ENCODE measurements at places on chromosomes 1 and 21. TPM values are rescaled to one million over a fixed set of nuclear protein-coding genes. Genes with fewer than 3 reads are reported as not detected.

GRCh38 chr1:53369034-53369750 is 41.3 kb upstream of the LRP8 start:
- H3K4me1 ChIP-seq, result no peaks in the 10 kb centered on the region
- peaks cover 2% of the 10 kb centered on the region for H3K27me3 ChIP-seq
- no peak overlapping the region for H3K27ac ChIP-seq

- no peaks in the 10 kb centered on the region for H3K36me3 ChIP-seq
- no peak overlapping the region for H3K4me3 ChIP-seq
These were observed 21.8 kb upstream of the COL9A2 start for GRCh38 chr1:40338745-40339419.

DNA sequence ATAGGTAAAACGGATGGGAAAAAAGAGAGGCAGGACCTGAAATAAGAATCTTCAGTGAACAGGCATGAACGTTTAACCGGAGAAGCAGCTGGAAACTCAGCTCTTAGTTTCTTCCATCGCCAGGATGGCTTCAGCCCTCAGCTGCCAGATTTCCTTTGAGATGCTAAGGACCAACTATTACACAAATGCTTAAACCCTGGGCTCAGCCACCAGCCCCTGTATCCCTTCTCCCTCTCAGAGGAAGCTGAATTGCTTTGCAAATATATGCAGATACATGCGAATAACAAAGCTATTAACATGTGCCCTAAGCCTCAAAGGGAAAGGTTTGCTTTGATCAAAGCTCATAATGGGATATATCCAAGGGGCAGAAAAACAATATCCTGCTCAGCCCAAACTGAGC is 515.1 kb downstream of the OMA1 start:
- no peak for DNase-seq
- no peak overlapping the region for H3K27ac ChIP-seq
- H3K4me1 ChIP-seq, result no peaks in the 10 kb centered on the region
- no peaks in the 10 kb centered on the region for H3K36me3 ChIP-seq

- no peak overlapping the region for H3K27ac ChIP-seq
- H3K4me3 ChIP-seq, result no peak overlapping the region
- H3K36me3 ChIP-seq, result no peaks in the 10 kb centered on the region
- DNase-seq, result no peak
These were observed 380.6 kb upstream of the NEGR1 start for GRCh38 chr1:72662918-72663317.

- no peak overlapping the region for H3K4me3 ChIP-seq
- no peak for DNase-seq
- no peaks in the 10 kb centered on the region for H3K36me3 ChIP-seq
- no peaks in the 10 kb centered on the region for H3K27me3 ChIP-seq
These were observed 27.2 kb upstream of the CAPZB start for GRCh38 chr1:19512545-19512944.

- H3K36me3 ChIP-seq, result peaks cover 95% of the 10 kb centered on the region
- no peaks in the 10 kb centered on the region for H3K27me3 ChIP-seq
These were observed 62.1 kb downstream of the TP53BP2 start for GRCh38 chr1:223783676-223784075.

DNA sequence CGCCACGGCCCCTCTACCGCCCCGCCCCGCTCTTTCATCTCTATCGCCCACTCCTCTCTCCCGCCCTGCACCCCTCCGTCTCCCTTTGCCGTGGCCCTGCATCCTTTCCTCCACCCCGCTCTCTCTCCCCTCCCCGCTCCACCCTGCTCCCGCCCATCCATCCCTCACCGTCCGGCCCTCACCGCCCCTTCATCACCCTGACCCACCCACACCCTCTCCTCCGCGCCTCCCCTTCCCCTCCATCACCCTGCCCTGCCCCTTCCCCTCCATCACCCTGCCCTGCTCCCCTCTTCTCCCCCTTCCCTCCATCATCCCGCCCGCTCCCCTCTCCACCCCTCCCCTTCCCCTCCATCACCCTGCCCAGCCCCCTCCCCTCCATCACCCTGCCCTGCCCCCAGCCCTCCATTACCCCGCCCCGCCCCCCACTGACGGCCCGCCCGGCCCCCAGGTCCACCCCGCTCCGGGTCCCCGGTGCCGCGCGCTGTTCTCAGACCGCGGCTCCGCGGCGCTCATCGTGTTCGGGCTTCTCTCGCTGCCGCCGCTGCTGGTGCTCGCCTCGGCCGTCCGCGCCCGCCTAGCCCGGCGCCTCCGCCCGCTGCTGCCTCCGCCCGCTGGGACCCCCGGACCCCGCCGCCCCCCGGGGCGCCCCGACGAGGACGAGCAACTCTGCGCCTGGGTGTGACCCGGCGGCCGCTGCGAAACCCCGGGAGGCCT is 6.2 kb upstream of the ANKRD65 start:
- DNase-seq, result no peak
- H3K4me3 ChIP-seq, result peak overlapping the region; percentile 52
- no peak overlapping the region for H3K27ac ChIP-seq
- H3K4me1 ChIP-seq, result peaks cover 16% of the 10 kb centered on the region
- H3K27me3 ChIP-seq, result peaks cover 13% of the 10 kb centered on the region
- no peaks in the 10 kb centered on the region for H3K36me3 ChIP-seq

DNA sequence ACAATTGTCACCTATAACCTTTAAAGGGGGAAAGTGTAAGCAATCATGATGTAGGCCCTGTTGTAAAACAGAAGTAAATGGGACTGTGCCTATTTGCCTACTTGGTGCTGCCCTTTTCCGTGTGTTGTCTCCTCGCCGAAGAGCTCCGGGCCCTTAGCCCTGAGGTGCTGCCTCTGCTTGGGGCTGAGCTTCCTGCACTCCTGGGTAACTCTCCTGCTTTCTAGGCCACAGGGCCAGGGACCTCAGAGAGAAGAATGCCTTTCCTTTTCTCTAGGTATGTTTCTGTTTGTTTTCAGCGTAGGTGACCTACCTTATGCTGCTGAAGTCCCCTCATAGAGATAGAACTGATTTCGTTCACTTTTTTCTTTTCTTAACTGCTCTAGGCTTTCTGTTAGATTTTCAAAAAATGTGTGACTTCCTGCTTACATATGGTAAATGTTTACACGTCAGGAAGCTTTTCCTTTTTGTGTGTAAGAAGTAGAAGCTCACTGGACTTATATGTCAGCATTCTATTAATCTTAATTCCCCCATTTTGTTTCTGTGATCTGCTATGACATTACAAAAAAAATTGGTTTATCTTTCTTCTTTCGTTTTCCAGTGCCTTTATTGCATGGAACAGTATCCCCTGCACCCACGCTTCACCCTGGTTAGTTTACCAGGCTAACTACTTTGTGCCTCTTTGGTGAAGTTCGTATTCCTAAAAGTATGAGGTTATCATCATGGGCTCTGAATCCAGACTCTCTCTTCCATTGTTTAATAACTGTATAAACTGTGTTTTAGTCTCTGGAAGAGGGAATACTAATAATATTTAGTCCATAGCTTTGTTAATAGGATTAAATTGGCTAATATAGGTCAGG is 61.7 kb downstream of the ITSN1 start:
- H3K4me3 ChIP-seq, result peak overlapping the region; percentile 13
- DNase-seq, result no peak
- H3K36me3 ChIP-seq, result no peaks in the 10 kb centered on the region
- no peak overlapping the region for H3K27ac ChIP-seq
- no peaks in the 10 kb centered on the region for H3K4me1 ChIP-seq
- no peaks in the 10 kb centered on the region for H3K27me3 ChIP-seq

DNA sequence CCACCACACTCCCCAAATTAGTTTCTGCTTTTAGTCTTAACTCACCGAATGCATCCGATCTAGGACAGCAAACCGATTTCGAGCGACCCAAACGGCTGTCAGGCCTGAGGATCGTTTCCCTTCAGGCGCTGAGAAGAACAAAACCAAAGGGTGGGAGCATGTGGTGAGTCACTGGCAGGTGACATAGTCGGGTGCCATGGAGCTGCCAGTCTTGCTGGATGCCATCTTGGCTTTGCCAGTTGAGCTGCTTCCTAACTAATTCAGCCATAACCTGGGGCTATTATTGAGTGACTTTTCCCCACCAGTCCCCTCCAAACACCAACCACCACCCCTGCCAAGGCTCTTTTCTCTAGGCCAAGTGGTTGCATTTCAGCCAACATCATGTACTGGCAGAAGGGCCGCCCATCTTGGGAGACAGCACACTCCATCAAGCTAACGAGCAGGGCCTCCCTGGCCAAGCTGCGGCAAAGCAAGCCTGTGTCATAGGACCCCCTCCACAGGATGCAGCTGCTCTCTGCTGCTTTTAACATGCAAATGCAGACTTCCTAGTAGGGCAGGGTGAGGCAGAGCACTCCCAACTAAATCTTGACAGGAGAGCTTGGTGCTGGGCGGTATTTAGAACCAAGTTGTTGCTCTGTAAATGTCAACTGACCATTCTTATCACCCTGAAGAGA is 22.3 kb upstream of the PEX19 start:
- no peak overlapping the region for H3K27ac ChIP-seq
- no peak for DNase-seq
- H3K36me3 ChIP-seq, result peaks cover 27% of the 10 kb centered on the region
- no peak overlapping the region for H3K4me3 ChIP-seq

GRCh38 chr1:113517983-113518382 is 127.7 kb downstream of the MAGI3 start:
- H3K36me3 ChIP-seq, result no peaks in the 10 kb centered on the region
- no peaks in the 10 kb centered on the region for H3K27me3 ChIP-seq
- H3K27ac ChIP-seq, result no peak overlapping the region
- H3K4me3 ChIP-seq, result no peak overlapping the region
- no peaks in the 10 kb centered on the region for H3K4me1 ChIP-seq
- DNase-seq, result no peak

- no peak within 1 kb of the TSS for H3K27ac ChIP-seq
- H3K36me3 ChIP-seq, result no peaks in the 10 kb centered on the region
- no peaks in the 10 kb centered on the region for H3K4me1 ChIP-seq
- peak within 1 kb of the TSS; percentile 51 for H3K4me3 ChIP-seq
- no peaks in the 10 kb centered on the region for H3K27me3 ChIP-seq
- peak; percentile 56 for DNase-seq
These were observed at the start of gene RHBDL2 for GRCh38 chr1:38941527-38942019. TSS of gene RHBDL2 (minus strand) at chr1:38941830. CDS start at chr1:38919212, 22,618 bp downstream.

GRCh38 chr1:59241909-59242308 is 55.0 kb upstream of the FGGY start:
- DNase-seq, result no peak
- H3K4me1 ChIP-seq, result peaks cover 13% of the 10 kb centered on the region
- H3K27ac ChIP-seq, result no peak overlapping the region
- no peak overlapping the region for H3K4me3 ChIP-seq

GRCh38 chr1:36516372-36517010 is 33.8 kb upstream of the CSF3R start:
- no peak overlapping the region for H3K4me3 ChIP-seq
- H3K27ac ChIP-seq, result no peak overlapping the region
- DNase-seq, result no peak
- H3K4me1 ChIP-seq, result no peaks in the 10 kb centered on the region
- H3K36me3 ChIP-seq, result no peaks in the 10 kb centered on the region
- H3K27me3 ChIP-seq, result no peaks in the 10 kb centered on the region

- no peaks in the 10 kb centered on the region for H3K36me3 ChIP-seq
- H3K4me1 ChIP-seq, result no peaks in the 10 kb centered on the region
- H3K27me3 ChIP-seq, result no peaks in the 10 kb centered on the region
These were observed 48.0 kb upstream of the WDR26 start for GRCh38 chr1:224482619-224483018.

GRCh38 chr21:35573472-35574374 is 486.6 kb downstream of the SETD4 start:
- H3K27me3 ChIP-seq, result no peaks in the 10 kb centered on the region
- no peak overlapping the region for H3K27ac ChIP-seq
- H3K4me1 ChIP-seq, result no peaks in the 10 kb centered on the region

- peak overlapping the region; percentile 78 for H3K27ac ChIP-seq
- H3K4me3 ChIP-seq, result peak overlapping the region; percentile 32
- no peak for DNase-seq
- H3K4me1 ChIP-seq, result peaks cover 14% of the 10 kb centered on the region
- H3K27me3 ChIP-seq, result no peaks in the 10 kb centered on the region
- no peaks in the 10 kb centered on the region for H3K36me3 ChIP-seq
These were observed 109.3 kb downstream of the GDAP2 start for GRCh38 chr1:117820096-117820495.

- H3K36me3 ChIP-seq, result no peaks in the 10 kb centered on the region
- no peaks in the 10 kb centered on the region for H3K27me3 ChIP-seq
- peak within 1 kb of the TSS; percentile 70 for H3K4me3 ChIP-seq
- DNase-seq, result peak; percentile 68
- no peak within 1 kb of the TSS for H3K27ac ChIP-seq
- H3K4me1 ChIP-seq, result no peaks in the 10 kb centered on the region
These were observed at the start of gene PTCH2 for GRCh38 chr1:44842862-44843655. TSS of gene PTCH2 (minus strand) at chr1:44843253. CDS start at chr1:44842932, 321 bp downstream.

GRCh38 chr1:107877745-107878144 is 87.2 kb downstream of the VAV3 start:
- no peak overlapping the region for H3K27ac ChIP-seq
- DNase-seq, result no peak
- no peaks in the 10 kb centered on the region for H3K36me3 ChIP-seq

- H3K27ac ChIP-seq, result no peak overlapping the region
- no peaks in the 10 kb centered on the region for H3K36me3 ChIP-seq
- no peaks in the 10 kb centered on the region for H3K27me3 ChIP-seq
- H3K4me3 ChIP-seq, result peak overlapping the region; percentile 4
These were observed 19.0 kb upstream of the SUMO3 start for GRCh38 chr21:44836666-44837471.

DNA sequence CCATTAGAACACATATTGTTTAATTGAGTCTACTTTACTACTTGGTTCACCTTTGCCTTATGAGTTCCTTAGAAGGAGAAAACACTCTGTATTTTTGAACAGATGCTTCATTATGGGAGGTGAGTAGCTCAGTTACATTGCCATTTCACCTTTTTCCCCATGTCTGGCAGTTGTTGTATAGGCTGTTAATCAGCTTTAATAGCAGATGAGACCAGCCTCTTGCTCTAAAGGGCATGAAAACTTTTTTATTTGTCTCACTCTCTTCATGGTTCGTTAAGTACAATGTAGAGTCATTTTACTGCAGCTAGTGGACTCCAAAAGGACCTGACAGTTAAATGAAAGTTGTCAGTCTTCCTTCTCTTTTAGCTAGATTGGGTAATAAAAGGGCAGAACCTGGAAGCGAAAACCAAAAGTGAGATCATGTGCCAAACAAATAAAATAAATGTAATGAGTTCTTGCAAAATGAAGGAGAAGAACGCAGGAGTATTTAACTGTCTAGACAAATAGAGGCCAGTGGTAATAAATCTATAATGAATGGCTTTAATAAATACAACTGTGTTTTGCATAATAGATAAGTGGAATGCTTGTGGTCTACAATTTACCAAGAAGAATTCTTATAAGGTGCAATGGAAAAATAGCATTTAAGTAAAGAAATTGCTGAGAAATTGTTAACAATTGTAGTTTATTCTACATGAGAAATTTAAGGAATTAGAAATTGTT is 180.0 kb upstream of the NEGR1 start:
- H3K4me3 ChIP-seq, result no peak overlapping the region
- H3K4me1 ChIP-seq, result no peaks in the 10 kb centered on the region
- no peak for DNase-seq

PWP2 gene
- polyA plus RNA-seq, result 3.0 TPM

GBP7 gene
- polyA plus RNA-seq, result not detected

LRRC8B gene
- polyA plus RNA-seq, result 2.7 TPM

ADCY10 gene
- 0.10 TPM for polyA plus RNA-seq

MIXL1 gene
- polyA plus RNA-seq, result not detected

OR2T33 gene
- polyA plus RNA-seq, result not detected

AIRE gene
- polyA plus RNA-seq, result 0.01 TPM

PODN gene
- polyA plus RNA-seq, result 5.6 TPM

IL20 gene
- polyA plus RNA-seq, result not detected

All from psoas muscle (tissue), 8 donors.